ENCODE measurements at places on chromosomes 6 and 20. TPM values are rescaled to one million over a fixed set of nuclear protein-coding genes. Genes with fewer than 3 reads are reported as not detected.

TRIM27 gene
- 55.2 TPM for total RNA-seq

SMLR1 gene
- not detected for total RNA-seq

HLA-DMA gene
- 4.3 TPM for total RNA-seq

OLIG3 gene
- not detected for total RNA-seq

TLDC2 gene
- total RNA-seq, result not detected

TFAP2D gene
- total RNA-seq, result not detected

SNAI1 gene
- total RNA-seq, result 10.0 TPM

LHFPL5 gene
- total RNA-seq, result not detected

BAK1 gene
- 14.5 TPM for total RNA-seq

MDN1 gene
- total RNA-seq, result 10.5 TPM

OOEP gene
- total RNA-seq, result 0.23 TPM

EEF1E1 gene
- total RNA-seq, result 16.7 TPM

ZBTB12 gene
- total RNA-seq, result 2.6 TPM

NKX2-2 gene
- not detected for total RNA-seq

SLA2 gene
- total RNA-seq, result not detected

KDM1B gene
- total RNA-seq, result 19.7 TPM

RSPO3 gene
- 1.5 TPM for total RNA-seq

CTSZ gene
- total RNA-seq, result 69.8 TPM

MTFR2 gene
- 0.17 TPM for total RNA-seq

PPP1R3G gene
- total RNA-seq, result 4.0 TPM

HLA-DRB5 gene
- total RNA-seq, result not detected

METTL24 gene
- total RNA-seq, result not detected

ANGPT4 gene
- total RNA-seq, result under 0.01 TPM

GTF3C6 gene
- total RNA-seq, result 31.3 TPM

HMGCLL1 gene
- total RNA-seq, result not detected

TNF gene
- total RNA-seq, result not detected

PRPH2 gene
- 3.0 TPM for total RNA-seq

RPP21 gene
- total RNA-seq, result 56.9 TPM

HLA-DRA gene
- not detected for total RNA-seq

CPXM1 gene
- total RNA-seq, result 13.2 TPM

COL9A3 gene
- total RNA-seq, result 133 TPM

MC3R gene
- total RNA-seq, result not detected

ERVFRD-1 gene
- total RNA-seq, result not detected

MACROD2 gene
- not detected for total RNA-seq

RIMS1 gene
- not detected for total RNA-seq

RBPJL gene
- total RNA-seq, result not detected

KHDC1L gene
- total RNA-seq, result not detected

C20orf96 gene
- 0.93 TPM for total RNA-seq

ADIG gene
- not detected for total RNA-seq

TGIF2 gene
- total RNA-seq, result 9.4 TPM

THBS2 gene
- 143 TPM for total RNA-seq
